ENCODE measurements at places on chromosomes 4 and X. TPM values are rescaled to one million over a fixed set of nuclear protein-coding genes. Genes with fewer than 3 reads are reported as not detected.

DNA sequence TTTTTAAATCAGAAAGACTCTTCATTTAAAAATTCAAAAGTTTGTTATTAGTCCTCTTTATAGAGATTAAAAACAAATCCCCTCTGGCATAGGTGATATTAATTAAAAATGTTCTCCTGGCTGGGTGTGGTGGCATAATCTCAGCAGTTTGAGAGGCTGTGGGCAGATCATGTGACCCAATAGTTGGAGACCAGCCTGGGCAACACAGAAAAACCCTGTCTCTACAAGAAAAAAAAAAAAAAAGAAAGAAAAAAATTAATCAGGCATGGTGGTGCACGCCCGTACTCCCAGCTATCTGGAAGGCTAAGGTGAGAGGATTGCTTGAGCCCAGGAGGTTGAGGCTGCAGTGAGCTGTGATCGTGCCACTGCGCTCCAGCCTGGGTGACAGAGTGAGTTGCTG is 38.9 kb downstream of the RASGEF1B start:
- H3K36me3 ChIP-seq, result peaks cover 3% of the 10 kb centered on the region
- H3K27ac ChIP-seq, result no peak overlapping the region
- H3K27me3 ChIP-seq, result no peaks in the 10 kb centered on the region
- no peak for DNase-seq

- H3K4me3 ChIP-seq, result no peak overlapping the region
- H3K36me3 ChIP-seq, result peaks cover 30% of the 10 kb centered on the region
- no peaks in the 10 kb centered on the region for H3K4me1 ChIP-seq
Measured at GRCh38 chr4:3177905-3178304, 71.1 kb upstream of the MSANTD1 start.

DNA sequence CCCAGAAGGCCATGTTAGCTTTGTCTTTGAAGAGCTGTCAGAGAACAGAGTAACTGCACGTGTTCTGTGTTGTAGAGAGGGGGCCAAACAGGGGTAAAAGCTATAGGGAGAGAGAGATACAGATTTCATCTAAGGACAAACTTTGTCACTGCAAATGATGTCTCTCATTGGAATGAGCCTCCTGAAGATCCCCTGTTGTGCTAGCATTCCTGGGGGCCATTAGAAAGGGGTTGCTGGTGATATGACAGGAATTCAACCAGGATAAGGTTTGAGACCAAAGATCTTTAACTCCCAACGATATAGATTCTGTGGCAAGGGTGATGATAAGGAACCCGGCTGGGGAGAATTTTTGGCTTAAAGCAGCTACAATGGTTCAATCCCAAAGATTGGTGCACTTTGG is 16.8 kb downstream of the MID1 start:
- no peak overlapping the region for H3K4me3 ChIP-seq
- H3K27ac ChIP-seq, result no peak overlapping the region
- no peaks in the 10 kb centered on the region for H3K4me1 ChIP-seq

KDR gene
- total RNA-seq, result not detected

ZNF718 gene
- total RNA-seq, result 7.7 TPM

GRCh38 chr4:26183017-26183416 is 137.8 kb upstream of the RBPJ start:
- H3K27ac ChIP-seq, result peak overlapping the region; percentile 40
- peaks cover 10% of the 10 kb centered on the region for H3K36me3 ChIP-seq
- DNase-seq, result no peak
- H3K27me3 ChIP-seq, result no peaks in the 10 kb centered on the region
- peaks cover 9% of the 10 kb centered on the region for H3K4me1 ChIP-seq

GRCh38 chrX:149541521-149542047 is 772 bp downstream of the EOLA1 start:
- DNase-seq, result no peak
- H3K4me1 ChIP-seq, result peaks cover 11% of the 10 kb centered on the region
- peak overlapping the region; percentile 88 for H3K4me3 ChIP-seq
- peak overlapping the region; percentile 99 for H3K27ac ChIP-seq
- H3K36me3 ChIP-seq, result peaks cover 3% of the 10 kb centered on the region

DNA sequence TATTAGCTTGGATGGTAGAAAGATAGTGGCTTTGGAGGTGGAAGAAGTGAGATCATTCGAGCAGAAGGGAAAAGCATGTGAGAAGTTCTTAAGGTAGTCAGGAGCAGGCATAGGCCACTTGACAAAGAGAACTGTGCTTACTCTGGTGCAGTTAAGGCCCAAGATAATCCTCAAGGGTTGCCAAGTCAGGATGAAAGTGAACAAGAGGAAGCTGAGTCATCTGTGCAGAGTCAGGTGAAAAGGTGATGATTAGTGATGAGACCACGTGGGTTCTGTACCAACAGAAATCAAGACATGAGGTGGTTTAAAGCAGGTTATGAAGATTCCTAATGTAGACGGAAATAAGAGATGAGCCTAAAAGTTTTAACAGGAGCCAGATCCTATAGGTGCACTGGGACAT is 369.8 kb downstream of the DTHD1 start:
- H3K4me1 ChIP-seq, result peaks cover 7% of the 10 kb centered on the region
- no peak for DNase-seq
- no peaks in the 10 kb centered on the region for H3K36me3 ChIP-seq
- H3K27ac ChIP-seq, result no peak overlapping the region

GRCh38 chrX:53320543-53321229 is 39.3 kb upstream of the IQSEC2 start:
- peaks cover 17% of the 10 kb centered on the region for H3K4me1 ChIP-seq
- no peak overlapping the region for H3K27ac ChIP-seq
- no peaks in the 10 kb centered on the region for H3K36me3 ChIP-seq
- peaks cover 47% of the 10 kb centered on the region for H3K27me3 ChIP-seq
- DNase-seq, result no peak

Measured in activated T-helper 1 cell treated with anti-CD3 and anti-CD28 coated beads, Interleukin-12 subunit alpha, Interleukin-12 subunit beta, Interleukin-2, Interleukin-4 antibody, amounts not matched to agents 30 ng/mL and 10 ng/mL and 1 ng/mL, durations not matched to agents 14 hours and 24 hours and 36 hours (primary cell).